CD4-positive, alpha-beta T cell treated with Interleukin-21 for 1 hour (primary cell): ENCODE measurements at places on chromosomes 1 and 21.

DNA sequence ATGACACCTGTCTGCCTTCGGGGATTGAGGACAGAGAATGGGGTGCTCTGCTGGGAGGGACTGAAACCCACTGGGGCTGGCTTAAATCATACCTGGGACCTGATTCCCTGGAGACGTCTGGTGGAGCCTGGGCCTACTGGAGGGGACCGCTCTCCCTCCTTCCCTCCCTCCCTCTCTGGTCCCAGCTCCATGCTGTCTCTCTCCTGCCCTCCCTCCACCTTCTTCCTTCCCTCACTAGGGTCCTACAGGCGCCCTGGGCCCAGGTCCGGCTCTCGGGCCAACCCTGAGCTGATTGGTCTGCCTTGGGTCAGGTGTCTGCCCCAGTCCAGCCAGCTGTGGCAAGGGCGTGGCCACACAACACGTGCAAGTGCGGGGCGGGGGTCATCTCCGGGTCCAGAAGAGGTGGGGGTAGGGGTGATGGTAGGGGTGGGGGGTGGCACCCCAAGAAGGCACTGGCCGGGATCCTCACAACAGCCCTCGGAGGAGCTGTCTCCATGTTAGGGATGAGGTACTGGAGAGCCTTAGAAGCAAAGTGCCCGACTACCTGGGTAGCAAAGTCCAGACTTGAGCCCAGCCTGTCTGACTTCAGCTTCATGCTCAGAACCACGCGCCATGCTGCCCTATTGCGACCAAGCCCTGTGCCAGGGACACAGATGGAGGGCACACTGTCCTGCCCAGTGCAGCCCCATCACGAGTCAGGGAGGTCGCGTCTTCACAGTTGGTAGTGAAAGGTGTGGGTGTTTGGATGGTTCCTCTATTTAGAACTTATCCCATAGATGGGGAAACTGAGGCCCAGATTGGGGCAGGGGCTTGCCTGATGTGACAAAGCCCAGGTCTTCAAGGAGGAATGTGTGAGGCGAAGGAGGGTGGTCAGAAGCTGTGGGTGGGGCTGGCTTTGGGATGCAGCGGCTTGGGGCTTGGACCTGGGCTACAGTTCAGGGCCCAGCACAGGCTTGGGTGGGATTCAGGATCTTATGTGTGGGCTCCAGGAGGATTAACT, 574.1 kb downstream of the PTPRU start:
- no peak for DNase-seq

DNA sequence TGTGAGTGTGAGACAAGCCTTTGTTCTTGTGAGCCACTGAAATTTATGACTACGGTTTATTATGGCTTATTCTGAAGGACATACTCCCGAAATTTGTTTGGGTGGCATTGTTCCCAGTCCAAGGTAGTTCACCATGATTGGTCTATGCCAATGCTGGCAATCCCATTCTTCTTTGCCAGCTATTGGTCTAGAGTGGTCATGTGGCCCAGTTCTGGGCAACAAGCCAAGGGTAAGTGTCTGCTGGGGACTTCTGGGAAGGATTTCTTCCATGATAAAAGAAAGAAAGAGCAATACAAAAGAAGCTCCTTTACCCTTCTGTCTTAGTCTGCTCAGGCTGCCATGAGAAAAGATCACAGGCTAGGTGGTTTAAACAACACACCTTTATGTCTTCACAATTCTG, 201.6 kb downstream of the SLC35F3 start:
- DNase-seq: no peak

DNA sequence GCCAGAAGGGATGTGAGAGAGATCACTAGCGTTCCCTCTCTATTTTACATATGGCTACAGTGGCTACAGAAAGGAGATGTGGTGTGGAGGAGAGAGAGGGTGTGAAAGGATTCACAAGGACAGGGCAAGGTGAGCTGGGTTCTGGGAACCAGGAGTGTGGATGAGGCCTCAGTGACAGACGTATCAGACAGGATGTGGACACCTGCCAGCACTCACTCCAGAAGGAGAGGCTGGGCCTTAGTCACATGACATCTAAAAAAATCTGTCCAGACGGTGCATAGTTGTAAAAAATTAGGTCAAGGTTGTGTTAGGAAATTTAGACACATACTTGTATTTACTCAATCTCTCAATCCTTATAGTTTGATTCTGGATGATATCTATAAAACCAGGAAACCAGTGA, 10.6 kb downstream of the TRIM67 start:
- DNase-seq: no peak

GRCh38 chr1:167333124-167333523, 112.4 kb downstream of the POU2F1 start:
- no peak for DNase-seq

DNA sequence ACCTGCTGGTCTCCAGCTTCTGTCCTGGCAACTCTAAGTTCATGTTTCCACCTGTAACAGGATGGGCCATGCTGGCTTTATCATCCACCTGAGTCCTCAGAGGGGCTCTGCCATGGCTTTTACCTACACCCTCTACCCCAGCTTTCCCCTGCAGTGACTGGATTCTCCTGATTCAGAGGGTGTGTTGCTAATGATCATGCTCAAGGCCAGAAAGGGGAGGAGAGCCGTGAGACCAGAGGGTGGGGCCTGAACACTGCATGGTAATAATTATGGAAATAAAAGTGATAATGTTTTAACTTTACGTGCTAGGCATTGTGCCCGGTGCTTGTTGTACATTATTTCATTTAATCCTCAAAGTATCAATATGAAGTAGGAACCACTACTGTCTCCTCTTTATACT, 53.3 kb downstream of the CNIH3 start:
- DNase-seq: no peak

DNA sequence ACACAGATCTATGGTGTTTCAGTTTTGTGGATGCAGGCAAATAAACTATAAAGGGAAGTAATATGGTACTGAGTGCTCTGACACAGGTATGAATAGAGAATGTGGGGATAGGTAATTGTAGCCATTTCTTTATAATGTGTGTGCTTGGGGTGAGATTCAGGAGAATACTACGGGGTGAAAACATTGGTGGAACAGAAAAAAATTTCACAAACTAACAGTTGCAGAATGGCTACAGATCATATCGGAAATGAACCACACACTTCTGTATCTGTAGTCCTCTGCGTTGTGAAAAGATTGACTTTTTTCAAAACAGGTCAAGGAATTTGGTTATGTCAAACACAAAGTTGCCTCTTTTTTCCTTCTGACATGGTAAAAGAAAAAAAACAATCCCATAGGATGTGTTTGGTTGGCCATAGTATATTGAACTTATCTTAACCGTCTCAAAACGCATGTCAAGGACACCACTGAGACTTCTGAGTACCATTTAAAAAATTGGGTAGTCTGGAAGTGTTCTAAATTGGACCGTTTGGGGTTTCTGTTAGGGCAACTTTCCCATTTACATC, 1.1 kb upstream of the CDC73 start:
- no peak for DNase-seq

DNA sequence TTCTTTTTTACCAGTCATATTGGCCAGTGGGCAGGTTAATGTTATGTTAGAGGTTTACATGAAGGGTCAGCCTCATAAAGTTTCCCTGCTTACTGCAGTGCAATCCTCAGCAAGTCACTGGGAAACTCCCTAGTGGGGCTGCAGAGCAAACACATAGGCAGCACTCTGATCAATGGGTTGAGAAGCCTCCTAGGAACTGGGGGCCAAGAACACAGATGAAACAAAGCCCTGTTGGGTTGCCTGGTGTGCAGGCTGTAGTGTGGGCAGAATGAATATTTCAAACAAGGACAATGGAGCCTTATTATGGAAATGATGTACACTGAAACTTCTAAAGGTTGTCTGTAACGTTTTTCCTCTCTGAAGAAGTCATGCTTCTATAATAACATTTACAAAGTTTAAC, 431.6 kb upstream of the PTBP2 start:
- DNase-seq: no peak

- no peak for DNase-seq
These were observed 24.5 kb downstream of the ELF3 start for GRCh38 chr1:202034683-202035462.

DNA sequence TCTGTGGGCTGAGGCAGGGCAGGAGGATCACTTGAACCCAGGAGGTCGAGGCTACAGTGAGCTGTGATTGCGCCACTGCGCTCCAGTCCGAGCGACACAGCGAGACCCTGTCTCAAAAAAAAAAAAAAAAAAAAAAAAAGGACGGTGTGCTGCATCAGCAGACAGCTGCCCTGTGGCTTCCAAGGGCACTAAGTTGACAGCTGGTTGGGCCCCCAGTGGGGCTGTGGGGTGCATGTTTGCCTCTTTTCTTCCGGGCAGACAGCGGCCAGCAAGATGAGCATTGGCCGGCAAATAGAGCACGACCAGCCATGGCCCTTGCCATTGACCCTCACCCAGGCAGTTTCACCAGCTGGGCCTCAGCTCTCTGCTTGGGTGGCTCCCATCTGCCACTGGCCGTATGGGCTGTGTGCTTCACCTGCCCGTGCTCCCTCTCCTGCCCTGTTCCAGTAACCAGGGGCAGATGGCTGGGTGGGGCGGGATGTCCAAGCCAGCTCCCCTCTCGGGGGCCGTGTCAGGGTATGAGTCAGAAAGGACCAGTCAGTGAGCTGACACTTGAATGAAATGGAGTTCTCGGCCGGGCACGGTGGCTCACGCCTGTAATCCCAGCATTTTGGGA, 12.3 kb upstream of the SLC25A34 start:
- DNase-seq: no peak

- no peak for DNase-seq
These were observed 38.8 kb downstream of the PARP1 start for GRCh38 chr1:226369110-226369509.

DNA sequence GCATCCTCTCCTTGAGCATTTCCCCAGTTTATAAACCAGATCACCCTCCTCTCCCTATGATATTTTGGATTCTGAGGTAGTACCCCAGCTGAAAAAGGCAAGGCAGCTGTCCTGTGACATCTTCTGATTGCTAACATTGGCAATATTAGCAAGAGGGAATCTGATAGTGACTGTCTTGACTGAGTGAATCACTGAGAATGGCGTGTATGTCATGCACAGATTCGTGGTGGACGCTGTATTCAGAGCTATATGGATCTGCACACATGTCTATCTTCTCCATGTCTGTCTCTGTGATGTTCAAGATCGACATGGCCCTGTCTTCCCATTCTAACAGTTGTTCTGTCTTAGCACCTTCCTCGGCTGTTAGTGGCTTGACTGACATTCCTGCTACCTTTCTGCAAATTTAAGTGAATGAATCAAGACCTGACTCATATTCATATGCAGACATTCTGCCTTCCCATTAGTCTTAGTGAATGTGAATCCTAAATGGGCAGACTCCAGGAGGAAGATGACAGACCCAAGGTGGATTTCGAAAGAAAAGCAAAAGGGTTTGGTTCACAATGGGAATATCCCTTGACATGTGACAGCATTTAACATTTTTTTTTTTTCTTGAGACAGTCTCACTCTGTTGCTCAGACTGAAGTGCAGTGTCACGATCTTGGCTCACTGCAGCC, 97.7 kb downstream of the PGBD5 start:
- no peak for DNase-seq

DNA sequence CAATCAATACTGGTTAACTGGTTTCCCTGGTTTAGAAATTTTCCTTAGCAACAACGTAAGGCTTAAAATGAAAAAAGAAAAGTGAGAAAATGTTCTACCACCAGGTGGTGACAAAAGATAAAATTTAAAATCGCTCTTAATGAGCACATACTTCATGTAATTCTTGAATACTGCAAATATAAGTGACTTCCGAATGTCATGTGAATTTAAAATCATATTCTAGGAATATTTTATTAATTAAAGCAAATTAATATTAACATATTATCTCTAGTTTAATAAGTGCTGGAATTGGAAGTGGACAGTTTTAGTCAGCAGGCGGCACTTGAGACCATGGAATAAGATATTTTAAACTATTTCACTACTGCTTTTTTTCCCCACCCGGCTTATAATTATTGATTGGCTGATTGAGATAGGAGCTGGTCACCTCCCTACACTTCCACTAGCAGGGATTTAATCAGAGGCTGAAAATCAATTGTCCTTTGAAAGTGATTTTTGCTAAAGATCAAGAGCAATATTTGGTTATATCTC, 5.0 kb upstream of the ADAMTS1 start:
- peak; percentile 23 for DNase-seq

- no peak for DNase-seq
These were observed 53.8 kb downstream of the B3GALNT2 start for GRCh38 chr1:235450433-235450832.

- no peak for DNase-seq
These were observed 641.2 kb downstream of the PTPRC start for GRCh38 chr1:199279872-199280645.

- peak; percentile 61 for DNase-seq
These were observed 46.5 kb downstream of the NCF2 start for GRCh38 chr1:183543619-183544204.

DNA sequence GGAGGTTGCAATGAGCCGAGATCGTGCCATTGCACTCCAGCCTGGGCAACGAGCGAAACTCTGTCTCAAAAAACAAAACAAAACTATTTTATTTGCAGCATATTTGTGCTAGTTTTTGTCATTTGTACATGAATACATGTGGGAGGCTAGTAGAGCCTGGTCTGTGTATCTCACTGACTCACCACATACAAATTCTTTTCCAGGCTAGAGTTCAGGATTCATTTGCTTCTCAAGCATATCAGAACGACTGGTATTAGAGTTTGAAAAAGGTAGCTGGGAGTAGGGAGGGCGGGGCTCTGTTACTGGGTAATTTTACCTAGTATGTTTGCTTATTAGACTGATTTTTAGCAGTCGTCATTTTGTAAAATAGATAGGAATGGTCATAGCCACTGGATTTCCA, 4.5 kb upstream of the TOR3A start:
- no peak for DNase-seq

- no peak for DNase-seq
These were observed 5.3 kb upstream of the PRRC2C start for GRCh38 chr1:171480035-171480434.

GRCh38 chr21:27094184-27094948, 127.5 kb upstream of the ADAMTS5 start:
- no peak for DNase-seq

- DNase-seq: no peak
These were observed 36.3 kb downstream of the TCP10L start for GRCh38 chr21:32548978-32549377.

- DNase-seq: no peak
These were observed 7.9 kb downstream of the MEF2D start for GRCh38 chr1:156492591-156493080.

GRCh38 chr21:33951276-33952178, 35.9 kb upstream of the ATP5PO start:
- DNase-seq: no peak

DNA sequence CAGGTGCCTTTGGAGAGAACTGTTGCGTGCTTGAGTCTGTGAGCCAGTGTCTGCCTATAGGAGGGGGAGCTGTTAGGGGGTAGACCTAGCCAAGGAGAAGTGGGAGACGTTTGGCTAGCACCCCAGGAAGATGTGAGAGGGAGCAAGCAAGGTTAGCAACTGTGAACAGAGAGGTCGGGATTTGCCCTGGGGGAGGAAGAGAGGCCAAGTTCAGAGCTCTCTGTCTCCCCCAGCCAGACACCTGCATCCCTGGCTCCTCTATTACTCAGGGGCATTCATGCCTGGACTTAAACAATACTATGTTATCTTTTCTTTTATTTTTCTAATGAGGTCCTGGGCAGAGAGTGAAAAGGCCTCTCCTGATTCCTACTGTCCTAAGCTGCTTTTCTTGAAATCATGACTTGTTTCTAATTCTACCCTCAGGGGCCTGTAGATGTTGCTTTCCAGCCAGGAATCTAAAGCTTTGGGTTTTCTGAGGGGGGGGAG, 2.4 kb downstream of the BTG2 start:
- peak; percentile 49 for DNase-seq
